ENCODE measurements at places on chromosomes 13 and 19.
A peak's percentile ranks its signal among the peaks of the same experiment; 100 is the strongest.

- peak; percentile 25 for DNase-seq
Measured at GRCh38 chr13:31160857-31161556, 697 bp downstream of the HSPH1 start.

DNA sequence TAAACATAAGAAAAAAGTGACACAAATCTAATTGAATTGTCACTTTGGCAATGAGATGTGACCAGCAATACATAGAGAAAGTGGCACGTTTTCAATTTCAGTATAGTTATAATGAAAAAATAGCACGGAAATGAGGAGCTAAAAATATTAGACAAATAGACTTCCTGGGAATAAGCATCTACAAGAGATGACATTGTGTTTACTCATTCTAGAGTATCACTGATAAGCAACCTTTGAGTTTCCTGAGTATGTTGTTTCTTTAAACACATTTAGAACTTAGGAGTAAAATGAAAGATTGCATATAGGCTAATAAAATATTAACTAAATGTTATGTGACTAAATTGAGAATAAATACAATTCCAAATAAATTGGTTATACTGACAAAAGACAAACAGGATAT is 207.1 kb upstream of the SLITRK6 start:
- no peak for DNase-seq

GRCh38 chr13:25136880-25137787 is 35.0 kb downstream of the AMER2 start:
- DNase-seq = no peak

DNA sequence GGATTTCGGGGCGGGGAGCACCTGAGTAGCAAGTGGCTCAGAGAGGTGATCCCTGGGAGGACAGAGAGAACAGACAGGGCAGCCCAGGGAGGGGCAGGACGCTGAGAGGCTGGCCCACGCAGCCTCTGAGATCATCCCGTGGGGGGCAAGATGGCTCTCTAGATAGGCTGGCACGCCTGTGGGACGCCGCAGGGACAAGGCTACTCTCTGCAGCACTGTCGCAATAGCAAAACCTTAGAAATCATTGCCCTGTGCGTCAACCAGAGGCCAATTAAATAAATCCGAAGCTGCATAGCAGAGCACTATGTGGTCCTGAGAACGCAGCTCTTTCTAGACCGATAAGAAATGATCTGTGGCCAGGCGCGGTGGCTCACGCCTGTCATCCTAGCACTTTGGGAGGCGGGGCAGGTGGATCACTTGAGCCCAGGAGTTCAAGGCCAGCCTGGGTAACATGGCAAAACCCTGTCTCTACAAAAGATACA is 5.1 kb downstream of the PEX11G start:
- no peak for DNase-seq

GRCh38 chr13:42968906-42969305 is 23.1 kb downstream of the EPSTI1 start:
- no peak for DNase-seq

Data from T-helper 9 cell (primary cell).